Stimulated activated CD4-positive, alpha-beta T cell treated with anti-CD3 and anti-CD28 coated beads, TNF-alpha, amount 100 ng/mL, for 24 hours (primary cell): ENCODE measurements at places on chromosomes 5 and 9.

DNA sequence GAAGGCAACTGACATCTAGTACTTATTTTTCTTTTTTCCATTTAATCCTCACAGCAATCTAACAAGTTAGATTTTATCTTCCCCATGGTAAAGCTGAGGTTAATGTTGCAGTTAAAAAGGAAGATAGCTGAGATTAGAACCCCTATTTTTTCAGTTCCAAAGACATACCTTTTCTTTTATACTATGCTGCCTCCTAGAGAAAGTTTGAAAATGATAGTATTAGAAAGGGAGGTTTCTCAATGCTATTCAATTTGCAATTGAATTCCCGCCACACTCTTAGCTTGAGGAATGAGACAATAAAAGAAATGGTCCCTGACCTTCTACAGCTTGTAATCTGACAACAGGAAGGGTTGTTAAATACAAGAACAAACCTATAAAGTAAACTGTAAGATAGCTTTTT, 195.9 kb upstream of the TRIM32 start:
- no peak for DNase-seq

DNA sequence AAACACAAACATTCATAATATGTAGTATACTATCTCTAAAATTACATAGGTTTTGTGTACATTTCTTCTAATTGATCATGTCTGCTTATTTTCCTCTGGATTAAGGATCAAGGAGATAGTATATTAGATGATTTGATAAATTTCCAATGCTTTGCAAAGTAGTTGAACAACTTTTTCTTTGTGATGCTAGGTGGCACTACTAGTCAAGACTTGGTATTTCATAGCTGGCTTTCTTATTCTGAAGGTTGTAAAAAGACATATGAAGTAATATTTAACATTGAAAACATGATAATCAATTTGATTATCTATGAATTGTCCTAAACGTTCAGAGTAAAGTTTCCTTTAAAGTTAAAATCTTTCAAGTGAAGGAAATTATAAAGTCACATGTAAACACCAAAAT, 106.1 kb upstream of the FGF10 start:
- no peak for DNase-seq

GRCh38 chr9:129111528-129112151, 425 bp downstream of the PTPA start:
- peak; percentile 33 for DNase-seq

DNA sequence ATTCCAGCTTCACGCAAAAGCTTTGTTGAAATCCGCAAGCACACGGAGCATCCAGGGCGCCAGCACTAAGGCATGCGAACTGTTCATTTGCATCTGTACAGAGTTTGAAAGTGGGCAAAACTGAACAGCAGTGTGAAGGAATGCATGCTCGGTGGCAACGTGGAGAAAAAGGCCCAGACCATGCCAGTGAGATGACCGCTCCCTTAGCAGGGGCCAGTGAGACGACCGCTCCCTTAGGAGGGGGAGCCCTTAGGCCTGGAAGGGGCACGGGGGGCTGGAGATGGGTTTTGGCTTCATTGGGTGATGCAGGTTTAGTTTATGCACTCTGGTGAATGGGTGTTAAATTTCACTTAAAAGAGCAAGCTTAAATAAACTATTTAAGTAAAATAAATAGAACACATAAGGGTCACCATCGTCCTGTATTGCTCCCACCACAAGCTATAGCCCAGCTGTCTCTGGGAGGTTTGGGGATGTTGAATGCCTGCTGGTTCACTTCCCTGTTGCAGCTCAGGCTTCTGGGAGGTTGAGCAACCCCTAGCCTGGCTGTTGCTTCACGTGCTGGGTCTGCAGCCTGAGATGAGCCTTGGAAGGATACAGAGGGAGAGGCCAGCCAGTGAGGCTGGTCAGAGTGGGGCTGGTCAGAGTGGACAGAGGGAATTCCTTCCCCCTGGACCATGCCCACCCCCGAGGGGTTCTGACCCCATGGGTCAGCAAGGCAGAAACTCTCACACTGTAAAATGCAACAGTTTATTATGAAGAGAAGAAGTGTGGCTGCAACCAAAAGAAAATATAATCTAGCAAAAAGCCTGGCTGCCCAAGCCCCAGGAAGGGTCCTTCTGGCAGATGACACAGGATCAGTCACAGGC, 4.6 kb upstream of the FCN1 start:
- no peak for DNase-seq

DNA sequence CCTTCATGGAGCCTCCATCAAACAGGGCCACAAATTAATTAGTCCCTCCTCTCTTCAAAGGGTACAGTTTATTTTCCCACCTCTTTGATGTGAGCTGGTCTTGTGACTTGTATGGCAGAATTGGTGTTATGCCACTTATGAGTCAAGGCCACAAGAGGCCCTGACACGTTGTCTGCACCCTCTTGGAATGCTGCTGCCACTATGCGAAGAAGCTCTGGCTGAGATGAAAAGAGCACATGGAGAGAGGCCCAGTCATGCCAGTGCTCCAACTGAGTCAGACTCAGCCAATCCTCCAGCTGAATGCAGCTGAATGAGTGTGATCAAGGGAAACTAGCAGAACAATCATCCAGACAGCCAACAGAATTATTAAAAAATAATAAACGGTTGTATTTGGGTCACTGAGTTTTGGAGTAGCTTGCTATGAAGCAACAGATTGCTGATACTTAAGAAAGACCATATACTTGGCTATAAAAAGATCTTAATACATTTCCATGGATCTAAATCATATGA, 128.3 kb downstream of the MARCHF11 start:
- no peak for DNase-seq

GRCh38 chr5:77847814-77848290, 71.7 kb upstream of the TBCA start:
- DNase-seq, result no peak

DNA sequence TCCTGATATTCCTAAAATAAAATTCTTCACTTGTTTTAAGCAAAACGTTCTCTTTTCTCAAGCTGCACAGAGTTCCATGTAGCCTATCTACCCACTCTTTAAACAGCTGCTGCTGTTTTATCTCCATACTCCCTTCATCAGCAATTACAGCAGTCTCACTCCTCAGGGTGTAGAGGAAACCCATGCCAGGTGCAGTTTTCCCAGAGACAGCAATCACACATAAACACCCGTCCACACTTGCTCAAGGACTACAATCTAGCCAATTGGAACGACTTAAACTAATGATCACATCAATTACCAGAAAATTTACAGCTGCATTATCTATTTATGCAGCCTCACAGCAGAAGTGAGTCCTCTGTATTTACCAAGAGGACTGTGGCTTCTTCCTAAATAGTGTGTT, 141.7 kb downstream of the HTR1A start:
- DNase-seq, result no peak

DNA sequence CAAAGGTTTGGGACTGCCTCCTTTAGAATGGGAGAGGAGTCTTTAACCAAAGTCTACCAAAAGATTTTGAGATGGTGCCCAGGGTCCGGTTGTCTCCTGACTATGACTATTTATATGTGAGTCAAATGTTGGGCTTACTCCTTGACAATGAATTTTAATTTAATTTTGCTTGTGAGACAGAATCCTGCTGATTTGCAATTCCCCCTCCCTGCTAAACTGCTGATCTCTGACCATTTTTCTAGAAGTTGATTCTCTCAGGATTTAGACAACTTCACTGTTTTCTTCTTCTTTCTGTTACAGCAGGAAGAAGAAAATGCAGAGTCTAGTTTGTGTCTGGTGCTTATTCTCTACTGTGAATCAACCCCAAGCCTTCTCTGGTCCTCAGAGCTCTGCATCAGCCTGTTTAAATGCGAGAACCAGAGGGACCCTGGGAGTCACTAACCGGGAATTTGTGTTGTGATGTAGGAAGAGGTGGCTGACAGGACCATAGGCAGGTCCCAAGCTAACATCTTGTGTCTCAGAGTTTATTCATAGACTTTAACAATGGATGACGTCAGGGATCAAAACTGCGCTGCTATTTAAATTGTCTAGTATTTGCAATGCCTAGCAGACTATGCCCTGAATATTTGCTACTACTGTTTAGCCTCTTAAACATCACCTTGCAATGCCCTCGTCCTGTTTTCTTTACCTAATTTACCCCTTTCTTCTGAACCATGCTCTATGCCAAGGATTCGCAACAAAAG, 124.0 kb upstream of the TAF11L2 start:
- DNase-seq, result no peak

DNA sequence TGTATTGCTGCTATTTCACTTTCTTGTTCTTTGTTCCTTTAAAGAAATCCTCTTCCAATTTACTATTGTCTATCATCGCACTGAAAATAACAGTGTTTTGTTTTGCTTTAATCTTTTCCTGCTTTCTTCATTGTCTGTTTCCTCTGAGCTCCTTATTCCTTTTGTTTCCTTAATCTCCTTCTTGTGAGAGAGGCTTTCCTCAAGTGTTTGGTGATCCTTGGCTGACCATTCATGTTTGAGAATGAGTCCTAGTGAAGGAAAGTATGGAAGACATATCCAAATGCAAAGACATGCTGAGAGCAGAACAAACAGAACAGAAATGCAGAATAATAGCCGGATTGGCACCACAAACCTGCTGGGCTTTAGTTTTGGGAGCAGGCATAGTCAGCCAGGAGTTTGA, 42.0 kb upstream of the ENTREP1 start:
- DNase-seq, result no peak

- DNase-seq, result no peak
Measured at GRCh38 chr5:173456751-173457171, 128.5 kb upstream of the STC2 start.

DNA sequence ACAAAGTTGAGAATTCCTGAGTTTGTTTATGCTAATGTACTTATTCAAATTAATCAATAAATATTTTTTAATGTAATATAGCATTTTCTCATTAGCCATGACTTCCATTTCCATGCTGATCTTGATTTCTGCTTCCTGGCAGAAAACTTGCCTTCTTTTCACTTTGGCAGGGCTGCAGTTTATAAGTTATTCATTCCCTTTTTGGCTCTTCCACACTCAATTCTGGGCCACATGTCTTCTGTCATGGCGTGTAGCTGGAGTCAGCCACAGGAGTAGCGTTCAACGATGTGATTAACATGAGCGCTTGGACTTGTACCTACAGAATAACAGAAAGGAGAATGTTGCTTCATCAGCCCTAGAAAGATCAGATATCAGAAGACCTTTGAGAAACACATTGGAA, 172.9 kb downstream of the CFAP90 start:
- no peak for DNase-seq

DNA sequence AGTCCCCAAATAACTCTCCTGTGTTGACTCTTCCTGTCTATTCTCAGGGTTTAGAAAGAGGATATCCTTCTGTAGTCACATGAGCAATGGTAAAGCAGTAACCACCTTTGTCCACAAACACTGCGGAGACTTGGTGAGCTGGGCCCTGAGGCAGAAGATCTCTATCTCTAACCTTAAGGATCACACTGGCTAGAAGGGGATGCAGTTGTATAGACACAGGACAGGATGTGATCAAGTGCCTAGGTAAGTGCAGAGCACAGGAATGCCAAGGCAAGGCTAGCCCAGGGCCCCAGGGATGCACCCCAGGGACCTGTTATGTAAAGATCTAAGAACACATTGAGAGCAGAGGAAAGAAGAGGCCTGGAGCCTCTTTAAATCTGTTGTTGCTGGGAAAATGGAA, 610.5 kb downstream of the IRX1 start:
- DNase-seq, result no peak

DNA sequence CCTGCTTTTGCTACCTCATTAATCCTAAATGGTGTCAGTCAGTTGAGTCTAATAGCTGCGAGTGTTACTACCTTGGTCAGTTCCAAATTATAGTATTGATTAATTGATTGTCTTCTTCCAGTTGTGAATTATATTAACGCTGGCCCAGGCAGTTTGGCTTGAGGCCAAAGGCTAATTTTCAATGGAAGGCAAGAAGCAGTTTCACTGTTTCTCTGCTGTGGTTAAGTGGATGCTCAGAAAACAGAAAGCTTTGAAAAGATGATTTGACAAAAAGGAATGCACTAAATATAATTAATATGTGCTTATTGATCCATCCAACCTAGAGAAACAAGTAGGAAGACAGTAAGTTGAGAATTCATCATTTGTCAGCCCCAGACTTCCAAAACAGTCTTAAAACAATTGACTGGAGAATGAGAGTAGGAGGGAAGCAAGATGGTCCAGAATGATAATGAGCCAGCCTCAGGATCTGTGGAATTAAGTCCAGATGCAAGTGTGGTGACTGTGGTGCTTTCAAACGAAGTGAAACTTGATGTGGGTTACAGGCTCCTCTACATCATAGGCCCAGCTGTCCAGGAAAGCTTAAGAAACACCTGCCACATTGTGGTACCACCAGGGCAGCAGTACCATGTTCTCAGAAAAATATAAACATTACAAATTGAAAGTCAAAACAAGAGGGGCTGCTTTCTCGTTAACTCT, 1371.0 kb upstream of the DMAC1 start:
- no peak for DNase-seq

DNA sequence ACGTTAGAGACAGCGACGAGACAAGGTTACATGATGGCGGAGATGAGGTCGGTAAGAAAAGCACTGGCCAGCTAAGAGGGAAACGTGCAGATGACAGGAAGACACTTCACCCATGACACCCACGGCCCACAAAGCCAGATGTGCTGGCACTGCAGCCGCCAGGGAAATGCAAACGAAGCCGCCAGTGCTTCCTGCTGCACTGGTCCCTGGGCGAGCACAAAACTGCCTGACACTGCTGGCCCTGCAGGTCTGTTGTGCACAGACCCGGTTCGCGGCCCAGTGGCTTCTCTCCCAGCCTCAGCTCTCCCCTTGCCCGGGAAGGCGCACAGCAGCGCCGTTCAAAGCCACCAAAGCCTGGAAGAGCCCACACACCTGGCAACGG, 20.3 kb downstream of the QSOX2 start:
- no peak for DNase-seq

DNA sequence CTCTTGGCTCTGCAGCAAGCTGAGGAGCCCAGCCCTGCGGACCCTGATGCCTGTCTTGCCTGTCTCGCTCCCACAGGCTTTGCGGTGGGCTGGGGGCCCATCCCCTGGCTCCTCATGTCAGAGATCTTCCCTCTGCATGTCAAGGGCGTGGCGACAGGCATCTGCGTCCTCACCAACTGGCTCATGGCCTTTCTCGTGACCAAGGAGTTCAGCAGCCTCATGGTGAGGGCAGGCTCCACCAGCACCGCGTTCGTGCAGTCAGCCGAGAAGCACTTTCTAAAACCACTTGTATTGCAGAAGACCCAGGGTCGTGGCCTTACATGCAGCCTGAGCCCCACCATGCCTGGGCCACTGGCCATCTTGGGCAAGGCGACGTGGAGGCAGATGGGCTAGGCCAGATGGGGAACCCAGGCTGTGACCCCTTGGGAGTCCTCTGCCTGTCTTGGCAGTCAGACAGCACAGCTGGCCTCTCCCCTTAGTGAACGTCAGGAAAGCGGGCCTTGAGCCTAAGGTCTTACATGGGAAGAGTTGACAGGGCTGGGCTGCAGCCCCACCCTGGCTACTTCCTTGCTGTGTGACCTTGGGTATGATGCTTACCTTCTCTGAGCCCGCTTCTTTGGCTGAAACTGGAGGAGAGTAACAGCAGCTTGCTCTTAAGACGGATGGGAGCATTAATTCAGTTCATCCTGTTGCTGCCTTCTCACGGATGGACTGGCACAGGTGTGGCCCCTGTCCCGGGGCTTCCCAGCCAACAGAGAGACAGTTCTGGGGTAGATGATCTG, 8.6 kb downstream of the SLC2A8 start:
- DNase-seq, result no peak
